ENCODE measurements at places on chromosomes 12 and 14. TPM values are rescaled to one million over a fixed set of nuclear protein-coding genes. Genes with fewer than 3 reads are reported as not detected.

KLRC3 gene
- polyA plus RNA-seq, result not detected

RNF31 gene
- polyA plus RNA-seq, result 32.3 TPM

PXMP2 gene
- 32.8 TPM for polyA plus RNA-seq

EID3 gene
- polyA plus RNA-seq, result 1.5 TPM

FAM90A1 gene
- polyA plus RNA-seq, result 0.13 TPM

DPF3 gene
- 1.5 TPM for polyA plus RNA-seq

RAPGEF3 gene
- 30.8 TPM for polyA plus RNA-seq

SYT10 gene
- polyA plus RNA-seq, result not detected

LRRC10 gene
- polyA plus RNA-seq, result not detected
